NCI-H1417 (cell line): ENCODE measurements at places on chromosomes 4 and X.

DNA sequence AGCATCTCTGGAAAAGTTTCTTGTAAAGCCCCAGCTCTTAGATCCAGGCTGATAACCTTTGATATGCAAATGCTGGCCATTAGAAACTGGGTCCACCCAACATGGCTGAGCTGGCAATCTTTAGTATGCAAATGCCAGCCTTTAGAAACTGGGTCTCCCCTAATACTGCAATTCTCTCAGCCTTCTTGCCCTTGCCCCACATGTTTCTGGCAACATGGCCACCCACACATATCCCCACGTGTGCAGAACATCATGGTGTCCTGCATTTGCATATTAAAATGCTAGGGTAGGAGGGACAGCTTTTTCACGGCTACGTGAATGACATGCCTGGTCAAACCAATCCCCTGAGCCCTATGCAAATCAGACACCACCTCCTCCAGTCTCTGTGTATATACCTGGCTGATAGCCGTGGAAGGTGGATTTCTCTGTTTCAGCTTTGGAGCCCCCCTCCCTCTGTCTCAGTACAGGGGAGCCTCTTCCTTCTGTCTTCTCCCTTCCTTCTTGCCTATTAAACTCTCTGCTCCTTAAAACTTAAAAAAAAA, 344.0 kb upstream of the NWD2 start:
- DNase-seq = no peak

- DNase-seq = no peak
These were observed 58.9 kb upstream of the NXF3 start for GRCh38 chrX:103151799-103152198.

GRCh38 chrX:13474164-13474516, 95.3 kb upstream of the EGFL6 start:
- DNase-seq = no peak

DNA sequence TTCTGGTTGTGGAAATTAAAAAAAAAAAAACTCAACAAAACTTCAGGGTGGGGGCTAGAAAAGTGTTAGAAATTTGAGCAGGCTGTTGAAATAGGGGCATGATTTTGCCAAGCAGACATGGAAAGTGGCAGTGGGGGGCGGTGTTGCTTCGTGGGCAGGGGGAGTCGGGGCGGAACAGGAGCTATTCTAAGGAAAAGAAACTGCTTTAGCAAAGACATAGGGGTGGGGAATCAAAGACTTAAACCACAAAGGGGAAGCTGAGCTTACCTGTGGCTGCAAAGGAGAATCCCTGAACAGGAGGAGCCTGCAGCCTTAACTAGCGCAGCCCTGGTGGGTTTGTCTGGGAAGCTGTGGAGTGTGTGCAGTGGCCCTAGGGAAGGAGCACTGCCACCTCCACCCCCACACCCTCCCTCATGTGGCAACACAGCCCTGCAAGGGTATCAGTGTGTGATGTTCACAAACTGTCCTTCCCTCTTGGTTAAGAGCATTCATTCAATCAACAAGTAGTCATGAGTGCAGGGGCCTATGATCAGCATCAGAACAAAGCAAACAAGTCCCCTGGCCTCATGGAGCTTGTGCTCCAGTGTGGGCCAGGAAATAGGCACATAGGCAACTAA, 20.5 kb downstream of the SEL1L3 start:
- no peak for DNase-seq

DNA sequence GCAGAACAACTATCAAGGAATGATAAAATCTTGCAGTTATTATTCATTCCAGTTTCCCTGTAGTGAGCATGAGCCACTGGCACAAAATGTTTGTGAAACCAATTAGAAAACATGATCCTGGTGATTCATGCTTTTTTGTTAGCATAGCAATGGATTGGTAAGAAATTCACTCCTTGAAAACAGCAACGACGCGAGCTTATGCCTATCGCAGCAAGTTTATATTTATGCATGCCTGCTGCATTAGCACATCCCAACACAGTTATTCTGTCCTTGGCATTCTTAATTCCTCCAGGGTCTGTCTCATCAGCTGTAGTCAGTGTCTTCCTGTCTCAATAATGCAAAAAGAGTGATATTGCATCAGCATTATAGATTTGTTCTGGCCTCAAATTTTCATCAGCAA, 975.9 kb downstream of the STIM2 start:
- no peak for DNase-seq

- DNase-seq = no peak
These were observed 98.2 kb downstream of the ANK2 start for GRCh38 chr4:113147498-113148111.

DNA sequence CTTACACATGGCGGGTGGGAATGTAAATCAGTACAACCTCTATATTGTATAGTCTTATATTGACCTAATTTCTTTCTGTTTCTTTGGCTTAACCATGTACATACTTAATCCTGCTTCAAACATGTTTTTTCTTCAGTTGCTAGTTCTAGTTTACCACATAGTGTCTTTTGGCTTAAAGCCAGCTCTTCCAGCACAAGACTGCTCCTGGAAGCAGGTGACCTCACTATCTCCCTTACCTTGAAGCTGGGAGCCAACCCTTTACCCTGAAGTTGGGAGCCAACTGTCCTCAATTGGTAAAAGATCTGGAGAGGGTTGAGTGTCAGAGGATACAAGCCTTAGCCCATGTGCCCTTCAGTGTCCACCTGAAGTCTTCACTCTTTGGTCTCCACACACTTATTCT, 162.7 kb downstream of the AASDH start:
- no peak for DNase-seq

GRCh38 chr4:53050361-53050774, 188.3 kb downstream of the RASL11B start:
- DNase-seq = no peak

GRCh38 chr4:138090150-138090917, 151.8 kb downstream of the SLC7A11 start:
- DNase-seq = peak; percentile 68

- DNase-seq = no peak
These were observed 18.6 kb upstream of the CLNK start for GRCh38 chr4:10703156-10703555.

DNA sequence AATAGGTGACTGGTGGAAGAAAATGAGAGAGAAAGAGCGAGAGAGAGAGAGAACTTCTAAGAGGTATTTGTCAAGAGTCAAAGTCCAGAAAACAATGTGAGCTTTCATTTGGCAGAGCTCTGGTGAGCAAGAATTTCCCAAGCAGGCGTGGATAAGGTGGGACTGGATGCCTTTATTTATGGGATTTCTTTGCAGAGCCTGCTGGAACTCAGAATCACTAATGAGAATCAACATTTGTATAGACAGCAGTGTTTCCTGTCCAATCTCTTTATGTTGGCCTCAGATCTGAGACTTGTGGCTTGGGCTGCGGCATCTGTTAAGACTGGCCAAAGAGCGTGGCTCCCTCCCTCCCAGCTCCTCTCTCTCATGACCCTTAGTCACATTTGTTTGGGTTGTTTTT, 67.9 kb upstream of the TBL1X start:
- DNase-seq = no peak

- no peak for DNase-seq
These were observed 9.8 kb downstream of the AKAP17A start for GRCh38 chrX:1601051-1601767.

- peak; percentile 73 for DNase-seq
These were observed at the start of gene GALNTL6 for GRCh38 chr4:171812665-171813525. Gene GALNTL6, plus strand, starts transcription at chr4:171813404.

GRCh38 chr4:4754641-4755040, 104.8 kb upstream of the MSX1 start:
- DNase-seq = no peak

DNA sequence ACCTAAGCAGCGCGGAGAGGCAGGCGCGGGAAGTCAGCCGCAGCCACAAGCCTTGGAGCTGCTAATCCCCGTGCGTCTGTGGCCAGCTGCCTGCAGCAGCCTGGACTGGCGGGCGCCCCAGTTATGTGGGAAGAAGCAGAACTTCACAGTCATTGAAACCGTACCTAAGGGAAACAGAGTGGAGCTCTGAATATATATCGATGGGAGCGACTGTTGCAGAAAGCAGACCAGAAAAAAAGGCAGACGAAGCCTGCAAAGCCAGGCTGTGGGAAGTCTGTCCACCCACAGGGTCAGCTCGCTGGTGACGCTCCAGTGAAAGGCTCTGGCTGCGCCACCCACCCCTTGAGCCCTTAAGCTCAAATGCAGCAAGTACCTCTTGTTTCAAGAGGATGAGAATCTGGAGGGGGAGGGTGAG, 24.7 kb downstream of the KCNE5 start:
- peak; percentile 37 for DNase-seq

DNA sequence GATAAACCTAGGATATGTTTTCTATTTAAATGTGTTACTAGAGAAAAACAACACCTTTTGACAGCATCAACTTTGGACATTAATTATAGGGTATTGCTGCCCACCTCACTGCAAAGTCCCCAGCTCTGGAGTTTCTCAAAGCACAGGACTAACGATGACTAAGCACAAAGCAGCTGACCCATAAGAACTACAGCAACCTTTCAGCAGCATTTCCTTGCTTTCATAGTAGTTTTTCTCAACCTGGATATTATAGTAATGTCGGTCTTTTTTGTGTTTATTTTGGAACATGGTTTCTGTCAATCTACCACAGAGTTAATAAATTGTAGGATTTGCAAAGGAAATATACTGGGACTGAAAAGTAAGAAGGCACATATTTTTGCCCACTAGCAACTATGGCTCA, 21.5 kb downstream of the HHIP start:
- no peak for DNase-seq

DNA sequence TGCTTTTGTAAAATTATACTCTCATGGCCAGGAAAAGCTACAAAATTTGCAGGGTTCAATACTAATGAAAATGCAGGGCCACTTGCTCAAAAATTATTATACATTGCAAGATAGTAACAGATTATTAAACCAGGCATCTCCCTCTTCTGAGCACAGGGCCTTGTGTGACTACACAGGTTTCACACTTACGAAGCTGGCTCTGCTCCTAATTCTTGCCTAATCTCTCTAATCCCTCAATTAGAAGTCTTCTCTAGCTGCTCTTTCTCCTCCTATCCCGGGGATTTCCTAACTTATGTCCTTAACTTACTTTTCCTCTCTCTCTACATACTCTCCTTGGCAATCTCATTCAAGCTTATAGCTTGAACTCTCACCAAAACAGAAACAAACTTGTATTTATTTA, 168.3 kb downstream of the AREG start:
- no peak for DNase-seq

DNA sequence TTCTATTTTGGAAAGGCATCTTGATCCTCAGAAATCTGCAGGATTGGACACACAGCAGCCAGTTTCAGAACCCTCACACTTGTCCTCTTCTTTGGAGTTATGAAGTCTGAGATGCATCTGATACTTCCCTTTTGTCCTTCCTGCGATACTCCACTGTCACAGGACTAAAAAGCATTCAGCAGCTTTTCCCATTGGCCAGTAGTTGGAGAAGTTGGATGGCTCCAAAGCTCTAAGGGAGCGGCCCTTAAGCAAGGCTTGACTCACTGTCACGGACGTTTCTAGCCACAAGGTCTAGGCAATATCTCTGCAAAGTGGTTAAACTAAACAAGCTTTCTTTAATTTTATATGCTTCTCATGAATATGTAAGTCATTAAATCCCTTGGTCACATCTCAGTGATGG, 417.0 kb downstream of the AFF2 start:
- DNase-seq = no peak

GRCh38 chr4:80540785-80541469, 205.4 kb downstream of the CFAP299 start:
- no peak for DNase-seq

GRCh38 chr4:55012363-55013230, 112.8 kb downstream of the KDR start:
- DNase-seq = peak; percentile 8

DNA sequence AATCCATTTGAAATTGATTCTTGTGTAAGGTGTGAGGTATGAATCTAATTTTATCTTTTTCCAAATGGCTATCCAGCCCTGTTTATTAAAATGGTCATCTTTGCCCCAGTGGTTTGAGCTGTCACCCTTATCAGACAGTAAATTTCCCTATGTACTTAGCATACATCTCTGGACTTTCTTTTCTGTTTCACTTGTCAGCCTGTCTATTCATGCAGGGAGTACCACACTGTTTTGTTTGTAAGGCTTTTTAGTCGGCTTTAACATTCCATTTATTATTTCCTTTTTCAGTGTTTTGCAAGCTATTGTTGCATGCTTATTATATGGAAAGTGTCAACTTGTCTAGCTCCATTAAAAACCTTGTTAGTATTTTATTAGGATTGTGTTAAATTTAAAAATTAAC, 155.8 kb downstream of the STAG2 start:
- no peak for DNase-seq

GRCh38 chr4:125355791-125356190, 41.0 kb downstream of the FAT4 start:
- DNase-seq = no peak

DNA sequence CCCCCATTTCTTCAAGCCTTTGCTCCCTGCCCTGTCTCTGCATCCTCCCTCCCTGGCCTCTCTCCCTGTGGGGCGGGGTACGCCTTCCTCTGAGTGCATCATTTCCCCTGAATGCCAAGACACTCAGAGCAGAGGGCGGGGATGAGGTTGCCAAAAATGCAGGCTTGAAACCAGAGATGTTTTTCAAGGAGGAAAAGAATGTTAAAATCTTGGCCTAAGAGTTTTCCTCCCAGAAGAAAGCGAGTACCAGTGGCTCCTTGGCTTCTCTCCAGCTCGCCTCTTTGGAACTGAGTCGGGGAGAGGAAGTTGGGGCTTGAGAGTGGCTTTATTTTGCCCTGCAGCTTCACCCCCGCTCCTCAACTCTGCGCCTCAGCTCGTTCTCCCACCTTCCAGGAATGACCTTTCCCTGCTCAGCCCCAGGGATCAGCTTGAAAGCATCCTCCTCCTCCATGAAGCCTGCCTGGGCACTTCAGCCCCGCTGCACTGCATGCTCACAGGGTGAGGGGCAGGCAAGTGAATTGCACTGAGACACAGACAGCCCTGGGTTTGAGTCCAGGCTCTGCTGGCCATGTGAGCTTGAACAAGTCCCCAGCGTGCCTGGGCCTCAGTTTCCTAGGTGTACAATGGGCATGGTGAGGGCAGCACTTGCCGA, 57.5 kb upstream of the SORCS2 start:
- no peak for DNase-seq

DNA sequence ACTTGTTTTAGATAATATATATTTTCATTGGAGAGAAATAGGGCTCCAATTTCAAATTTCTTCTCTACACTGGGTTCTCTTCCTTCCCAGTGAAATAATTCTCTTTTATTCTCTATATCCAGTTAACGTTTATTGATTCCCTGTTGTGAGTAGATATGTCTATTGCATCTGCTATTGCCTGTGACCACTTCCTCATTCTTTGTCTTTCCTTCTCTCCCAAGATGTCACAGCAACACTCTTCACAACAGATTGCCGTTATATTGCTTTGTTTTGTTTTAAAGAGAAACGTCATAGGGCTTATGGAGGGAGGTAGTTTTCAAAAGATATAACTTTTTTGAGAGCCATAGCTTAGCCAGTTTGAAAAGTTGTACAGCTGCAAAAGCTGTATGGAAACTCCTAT, 343.8 kb downstream of the ARHGAP24 start:
- DNase-seq = no peak

GRCh38 chr4:78119698-78120097, 62.6 kb downstream of the FRAS1 start:
- DNase-seq = peak; percentile 15

DNA sequence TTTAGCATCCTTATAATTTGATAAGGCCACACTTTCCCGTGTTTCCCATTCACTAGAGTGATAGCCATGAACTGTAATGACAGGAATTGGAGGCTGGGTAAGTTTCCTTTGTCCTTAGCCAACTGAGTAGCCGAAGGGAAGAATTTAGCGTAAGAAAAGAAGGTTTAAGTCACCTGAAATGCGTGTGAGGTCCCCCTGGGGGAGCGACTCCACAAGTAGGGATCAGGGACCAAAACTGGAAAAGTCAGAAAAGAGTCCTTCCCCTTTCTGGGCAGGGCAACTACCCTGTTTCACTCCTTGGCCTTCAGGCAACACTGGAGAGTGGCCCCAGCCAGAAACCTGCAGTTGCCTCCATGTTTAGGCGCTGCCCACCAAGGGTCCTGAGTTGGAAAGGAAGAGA, 81.6 kb upstream of the MED14 start:
- no peak for DNase-seq
